Activated naive CD4-positive, alpha-beta T cell treated with anti-CD3 and anti-CD28 coated beads, Interleukin-2, amount 50 U/mL, for 72 hours (primary cell): ENCODE measurements at places on chromosomes 2 and 18. TPM values are rescaled to one million over a fixed set of nuclear protein-coding genes. Genes with fewer than 3 reads are reported as not detected.

MDH1B gene
- total RNA-seq, result 0.36 TPM

DNA sequence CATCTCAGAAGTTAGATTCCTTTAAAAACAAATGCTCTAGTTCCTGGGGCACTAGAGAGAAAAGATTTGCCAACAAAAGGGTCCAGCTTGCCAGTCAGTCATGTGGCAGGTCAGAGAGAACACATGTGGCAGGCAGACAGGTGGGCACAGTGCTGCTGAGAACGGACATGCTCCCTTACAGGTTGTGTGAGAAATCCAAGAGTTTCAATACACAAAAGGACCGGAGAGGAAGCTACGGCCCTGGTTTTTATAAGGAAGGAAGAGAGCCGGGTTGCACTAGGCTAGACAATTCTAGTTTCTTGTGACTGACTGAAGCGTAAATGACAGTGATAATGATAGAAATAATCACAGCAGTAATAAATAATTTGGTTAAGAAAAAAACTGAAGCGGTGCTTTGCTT, 18.3 kb downstream of the CDC42EP3 start:
- no peak for DNase-seq

GRCh38 chr2:242032780-242033656, 163.5 kb downstream of the RTP5 start:
- DNase-seq, result no peak

DNA sequence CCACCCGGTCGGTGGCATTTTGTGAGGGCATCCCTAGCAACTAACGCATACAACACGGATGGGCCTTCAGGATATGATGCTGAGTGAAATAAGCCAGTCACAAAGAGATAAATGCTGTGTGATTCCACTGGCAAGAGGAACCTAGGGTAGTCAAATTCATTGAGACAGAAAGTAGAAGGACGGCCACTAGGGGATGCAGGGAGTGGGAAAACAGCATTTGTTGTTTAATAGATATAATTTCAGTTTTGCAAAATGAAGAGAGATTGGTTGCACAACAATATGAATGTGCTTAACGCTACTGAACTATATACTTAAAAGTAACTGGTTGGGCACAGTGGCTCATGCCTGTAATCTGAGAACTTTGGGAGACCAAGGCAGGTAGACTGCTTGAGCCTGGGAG, 112.9 kb downstream of the AFF3 start:
- no peak for DNase-seq

DNA sequence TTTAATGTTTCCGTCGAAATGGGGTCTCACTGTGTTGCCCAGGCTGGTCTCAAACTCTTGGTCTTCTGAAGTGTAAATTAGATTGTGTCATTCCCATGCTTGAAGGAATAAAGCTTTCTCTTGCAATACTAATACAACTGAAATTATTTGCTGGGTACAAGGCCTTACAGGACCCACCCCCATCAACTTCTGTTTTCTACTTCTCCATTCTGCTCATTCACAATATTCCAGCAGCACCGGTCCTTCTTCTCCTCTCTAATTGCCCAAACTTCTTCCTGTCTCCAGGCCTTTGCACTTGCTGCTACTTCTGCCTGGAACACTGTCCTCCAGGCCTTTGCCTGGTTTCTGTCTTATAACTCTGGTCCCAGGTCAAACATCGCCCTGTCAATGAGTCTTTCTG, 73.8 kb downstream of the APOB start:
- DNase-seq, result no peak

- no peak for DNase-seq
Measured at GRCh38 chr2:191483117-191483516, 194.8 kb upstream of the NABP1 start.

GMCL1 gene
- total RNA-seq, result 44.9 TPM

DNA sequence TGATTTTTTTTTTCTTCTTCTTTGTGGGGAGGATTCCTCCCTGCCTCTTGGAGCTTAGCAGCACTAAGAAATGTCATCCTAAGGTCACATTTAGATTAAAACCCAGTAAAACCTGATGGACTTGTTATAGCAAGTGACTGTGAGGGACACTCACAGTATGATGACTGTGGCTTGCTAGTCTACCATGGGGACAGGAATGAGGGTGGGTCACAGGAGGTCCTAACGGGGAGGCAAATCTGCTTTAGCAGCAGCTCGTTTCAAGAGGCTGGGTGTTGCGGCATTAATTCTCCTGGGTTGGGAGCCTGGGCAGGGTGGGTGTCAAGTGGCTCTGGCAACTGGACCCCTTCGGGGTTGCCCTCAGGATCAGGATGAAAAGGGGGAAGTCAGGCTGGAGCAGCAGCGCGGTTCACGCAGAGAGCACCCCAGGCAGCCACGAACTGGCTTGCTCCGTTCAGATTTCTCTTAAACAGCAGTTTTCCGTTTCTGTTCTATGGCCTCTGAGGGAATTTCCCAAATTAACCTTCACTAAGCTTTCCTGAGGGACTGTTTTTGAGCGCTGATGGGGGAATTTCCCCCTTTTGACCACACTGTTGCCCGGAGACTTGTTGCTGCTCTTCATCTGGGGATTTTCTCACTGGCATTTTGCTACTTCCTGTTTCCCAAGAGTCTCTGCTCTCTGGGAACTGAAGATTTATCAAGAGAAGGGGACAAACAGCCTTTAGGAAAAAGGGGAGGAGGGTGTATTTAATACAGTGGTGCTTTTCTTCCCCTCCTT, 59.8 kb upstream of the PELI1 start:
- peak; percentile 67 for DNase-seq

- DNase-seq, result no peak
Measured at GRCh38 chr18:36665952-36666351, 162.8 kb downstream of the TPGS2 start.

DNA sequence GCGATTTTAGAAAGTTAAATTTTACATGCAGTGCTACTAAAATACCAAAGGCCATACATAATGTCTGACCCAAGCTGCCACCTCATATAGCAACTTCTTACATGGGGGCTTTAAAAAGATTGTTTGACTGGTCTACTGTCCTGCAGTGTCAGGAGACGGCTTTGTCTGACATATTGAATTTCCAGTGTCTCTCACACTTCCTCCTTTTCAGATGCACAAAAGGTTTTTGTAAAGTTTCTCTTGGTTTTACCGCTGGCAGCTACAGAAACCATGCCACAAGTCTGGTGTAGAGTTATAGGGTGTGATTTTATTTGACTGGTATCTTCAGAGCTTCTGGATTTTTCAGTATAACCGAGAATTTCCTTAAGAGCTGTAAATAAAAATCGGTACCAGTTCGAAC, 1.1 kb upstream of the ASAP2 start:
- no peak for DNase-seq

RBFA gene
- total RNA-seq, result 33.0 TPM

GRCh38 chr18:27985832-27986231, 191.1 kb downstream of the CDH2 start:
- DNase-seq, result no peak

- DNase-seq, result no peak
Measured at GRCh38 chr2:98806236-98806697, 75.3 kb upstream of the MGAT4A start.

DNA sequence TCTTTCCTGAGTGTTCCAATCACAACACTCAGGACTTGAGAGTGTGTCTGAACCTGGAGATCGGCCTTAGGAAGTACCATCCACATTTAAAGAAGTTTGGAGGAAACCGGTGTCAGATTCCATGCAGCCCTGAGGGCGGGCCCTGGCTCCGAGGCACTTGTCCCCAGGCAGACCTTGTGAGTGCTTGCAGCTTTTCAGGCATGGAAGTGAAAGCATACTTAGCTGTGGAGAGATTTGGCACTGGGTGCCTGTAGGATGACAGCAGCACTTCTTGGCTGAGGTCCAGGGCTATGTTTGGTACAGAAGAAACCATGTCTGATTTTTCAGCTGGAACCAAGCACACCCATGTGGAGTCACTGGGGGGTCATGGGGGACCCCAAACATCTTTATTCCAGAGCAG, 230.8 kb downstream of the SEPTIN10 start:
- peak; percentile 34 for DNase-seq

DNA sequence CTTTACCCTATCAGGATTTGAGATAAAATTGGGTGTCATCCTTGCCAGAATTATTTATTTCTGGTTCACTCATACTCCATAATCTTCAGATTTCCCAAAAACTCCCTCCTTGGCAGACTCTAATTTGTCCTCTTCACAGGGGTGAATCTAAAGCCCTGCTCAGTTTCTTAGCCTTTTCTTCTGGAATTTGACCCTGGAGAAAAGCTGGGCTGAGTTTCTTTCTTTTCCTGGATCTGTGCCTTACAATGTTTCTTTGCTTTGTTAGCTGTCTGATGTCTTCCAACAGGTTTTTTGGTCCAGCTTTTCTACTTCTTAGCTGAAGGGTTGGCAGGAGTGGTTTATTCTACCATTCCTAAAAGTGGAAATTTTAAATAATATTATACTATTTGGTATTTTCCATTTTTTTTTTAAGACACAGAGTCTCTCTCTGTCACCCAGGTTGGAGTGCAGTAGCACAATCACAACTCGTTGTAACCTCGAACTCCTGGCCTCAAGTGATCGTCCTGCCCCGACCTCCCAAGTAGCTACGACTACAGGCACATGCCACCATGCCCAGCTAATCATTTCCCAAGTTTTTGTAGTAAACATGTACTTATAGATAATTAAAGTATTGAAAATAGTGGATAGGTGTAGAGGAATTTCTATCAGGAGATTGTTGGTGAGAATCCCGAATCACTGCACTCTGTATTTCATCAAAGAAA, 138.4 kb upstream of the TWIST2 start:
- no peak for DNase-seq

DNA sequence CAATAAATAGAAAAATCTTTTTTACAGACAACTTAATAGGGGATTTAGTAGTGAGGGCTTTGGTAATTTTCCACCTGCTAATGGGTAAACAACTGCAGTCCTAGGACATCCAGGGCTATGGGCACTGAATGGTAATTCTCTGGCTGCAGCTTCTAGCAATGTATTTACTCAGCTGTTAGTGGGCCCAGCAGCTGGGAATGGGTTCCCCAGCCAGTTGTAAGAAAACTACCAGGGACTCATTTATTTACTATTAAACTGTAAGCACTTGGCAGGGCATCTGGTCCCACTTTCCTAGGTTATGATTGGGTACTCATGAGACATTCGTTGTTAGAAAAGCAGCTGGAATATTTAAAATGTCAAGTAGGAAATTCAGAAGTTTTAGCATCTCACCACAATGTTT, 363.8 kb upstream of the TRIB2 start:
- DNase-seq, result no peak
